ENCODE measurements at places on chromosomes 16 and 17.

GRCh38 chr16:11051879-11052808 lies 107.8 kb downstream of the CLEC16A start:
- DNase-seq: no peak

- DNase-seq: no peak
These were observed 129.4 kb upstream of the SEC14L1 start for GRCh38 chr17:77011173-77012011.

DNA sequence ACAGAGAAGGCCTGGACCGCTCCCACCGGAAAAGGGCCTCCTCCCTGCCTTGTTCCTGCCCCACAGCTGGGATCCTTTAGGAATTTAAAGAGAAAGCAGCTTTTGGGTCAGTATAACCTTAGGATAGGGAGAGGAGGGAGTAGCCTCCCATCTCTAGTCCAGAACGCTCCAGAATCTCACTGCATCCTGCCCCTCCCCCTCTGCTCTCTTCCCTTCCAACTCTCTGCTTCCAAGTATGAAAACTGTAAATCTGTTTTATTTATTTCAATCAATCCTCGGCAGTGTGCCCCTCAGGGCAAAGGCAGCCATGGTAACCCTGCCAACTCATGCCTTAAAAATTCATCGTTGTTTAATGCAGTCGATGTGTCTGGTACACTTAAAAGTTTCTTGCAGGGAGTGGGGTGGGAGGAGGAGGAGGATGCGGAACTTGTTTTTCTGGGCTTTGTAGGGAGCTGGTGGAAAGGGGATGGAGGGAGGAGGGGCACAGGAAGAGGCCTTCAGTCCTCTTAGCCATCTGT lies 21.2 kb upstream of the MTSS2 start:
- DNase-seq: no peak

- DNase-seq: no peak
These were observed 115.5 kb downstream of the MAF start for GRCh38 chr16:79485020-79485419.

- DNase-seq: no peak
These were observed 12.1 kb downstream of the CA5A start for GRCh38 chr16:87924041-87924810.

DNA sequence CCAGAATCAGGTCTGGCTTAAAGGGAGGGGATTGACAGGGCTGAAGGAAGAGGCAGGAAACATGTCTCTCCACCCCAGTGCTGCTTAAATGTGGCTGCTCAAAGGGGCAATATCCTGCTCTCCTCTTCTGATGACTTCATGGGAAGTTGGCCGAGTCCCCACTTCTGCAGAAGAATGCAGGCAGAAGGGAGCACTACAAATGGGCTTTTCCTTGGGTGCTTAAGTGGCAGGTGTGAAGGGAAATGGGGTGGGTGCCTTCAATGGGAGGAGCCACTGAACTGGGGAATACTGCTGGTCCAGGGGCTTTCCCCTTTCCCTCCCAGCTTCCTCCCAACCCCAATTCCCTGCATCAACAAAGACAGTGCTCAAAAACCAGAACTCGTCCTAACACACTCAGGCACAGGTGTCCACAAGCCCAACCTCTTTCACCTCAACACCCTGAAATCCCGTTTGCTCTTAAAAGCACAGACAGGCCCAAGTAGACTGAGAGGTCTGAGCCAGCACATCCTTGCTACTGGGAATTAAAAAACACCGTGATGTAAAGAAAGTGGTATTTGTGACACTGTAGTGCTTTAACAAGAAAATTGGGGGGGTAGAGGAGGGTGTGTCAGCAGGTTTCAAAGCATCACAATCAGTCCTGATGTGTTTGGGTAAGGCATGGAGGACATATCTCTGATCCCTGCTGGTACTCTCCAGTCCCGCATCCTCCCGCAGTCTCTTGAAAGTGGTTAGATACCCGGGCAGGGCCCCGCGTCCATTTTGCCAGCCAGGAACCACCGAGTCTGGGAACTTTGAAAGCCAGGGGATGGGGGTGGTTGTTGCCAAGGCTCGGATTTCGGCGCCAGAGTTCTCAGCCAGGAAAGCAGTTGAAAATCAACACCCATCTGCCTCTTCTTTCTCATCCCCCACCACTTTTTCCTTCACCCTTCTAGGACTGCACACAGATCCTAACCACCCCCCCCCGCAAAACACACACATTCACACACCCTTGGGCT lies 1.6 kb downstream of the CA10 start:
- DNase-seq: no peak

GRCh38 chr17:21033350-21033749 lies 9.5 kb downstream of the USP22 start:
- DNase-seq: no peak

DNA sequence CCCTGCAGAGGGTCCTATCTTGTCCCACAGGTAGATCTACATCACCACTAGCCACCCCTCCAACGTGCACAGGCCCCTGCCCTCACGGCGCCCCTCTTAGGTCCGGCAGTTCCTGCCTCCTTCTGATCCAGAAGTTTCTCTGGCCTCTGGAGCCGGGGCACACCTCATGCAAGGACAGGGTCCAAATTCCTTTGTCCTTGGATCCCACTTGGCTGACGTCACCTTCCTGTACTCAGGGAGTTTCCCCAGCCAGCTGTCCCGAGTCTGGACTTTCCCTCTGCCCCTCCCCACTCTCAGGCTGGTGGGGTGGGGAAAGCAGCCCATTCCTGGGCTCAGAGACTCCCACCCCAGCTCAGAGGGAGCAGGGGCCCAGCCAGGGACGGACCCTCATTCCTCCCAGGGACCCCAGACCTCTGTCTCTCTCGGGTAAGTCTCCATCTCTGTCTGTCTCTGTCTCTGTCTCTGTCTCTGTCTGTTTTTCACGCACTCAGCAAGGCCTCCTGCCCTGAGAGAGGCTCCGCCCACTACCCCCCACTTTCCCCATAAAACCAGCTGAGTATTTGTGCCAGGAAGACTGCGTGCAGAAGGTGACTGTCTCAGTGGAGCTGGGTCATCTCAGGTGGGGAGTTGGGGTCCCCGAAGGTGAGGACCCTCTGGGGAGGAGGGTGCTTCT lies at the start of gene IL32:
Gene IL32, plus strand, starts transcription at position 572 of the 673 bp plus-strand sequence. CDS start 172 bp downstream, outside the sequence.
- DNase-seq: no peak

DNA sequence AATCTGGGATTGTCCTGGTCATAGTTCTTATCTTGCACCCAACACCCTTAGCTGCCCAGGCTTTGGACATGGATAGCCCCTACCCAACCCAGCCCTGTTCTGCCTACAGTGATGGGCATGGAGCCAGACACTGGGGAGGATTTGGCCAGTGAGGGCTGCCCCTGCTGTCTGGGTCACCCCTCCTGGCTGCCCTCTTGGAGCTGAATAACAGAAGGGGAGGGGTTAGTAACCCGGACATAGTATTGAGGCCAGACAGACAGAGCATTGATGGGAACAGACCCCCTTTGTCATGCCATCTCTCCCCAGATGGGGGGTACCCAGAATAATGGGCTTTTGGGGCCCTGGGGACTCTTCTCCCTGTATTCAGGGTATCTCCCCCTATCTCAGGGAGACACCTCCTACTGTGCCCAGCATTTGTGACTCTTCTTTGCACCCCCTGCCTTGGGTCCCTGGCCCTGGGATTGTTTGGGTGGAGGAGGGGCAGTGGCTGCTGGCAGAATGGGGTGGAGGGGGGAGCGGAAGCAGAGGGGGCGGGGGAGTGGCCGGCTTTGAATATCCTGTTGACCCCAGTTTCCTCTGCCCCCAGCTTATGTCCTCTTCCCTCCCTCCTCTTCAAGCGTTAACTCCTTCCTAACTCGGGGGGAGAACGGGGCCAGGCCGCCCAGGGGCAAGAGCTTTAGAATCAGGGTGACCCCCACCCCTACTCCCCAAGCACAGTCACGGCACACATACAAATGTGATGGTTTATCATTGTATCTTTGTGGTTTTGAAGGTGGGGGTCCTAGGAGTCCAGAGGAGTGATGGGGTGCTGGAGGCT lies 17.0 kb downstream of the GJD3 start:
- peak; percentile 81 for DNase-seq

DNA sequence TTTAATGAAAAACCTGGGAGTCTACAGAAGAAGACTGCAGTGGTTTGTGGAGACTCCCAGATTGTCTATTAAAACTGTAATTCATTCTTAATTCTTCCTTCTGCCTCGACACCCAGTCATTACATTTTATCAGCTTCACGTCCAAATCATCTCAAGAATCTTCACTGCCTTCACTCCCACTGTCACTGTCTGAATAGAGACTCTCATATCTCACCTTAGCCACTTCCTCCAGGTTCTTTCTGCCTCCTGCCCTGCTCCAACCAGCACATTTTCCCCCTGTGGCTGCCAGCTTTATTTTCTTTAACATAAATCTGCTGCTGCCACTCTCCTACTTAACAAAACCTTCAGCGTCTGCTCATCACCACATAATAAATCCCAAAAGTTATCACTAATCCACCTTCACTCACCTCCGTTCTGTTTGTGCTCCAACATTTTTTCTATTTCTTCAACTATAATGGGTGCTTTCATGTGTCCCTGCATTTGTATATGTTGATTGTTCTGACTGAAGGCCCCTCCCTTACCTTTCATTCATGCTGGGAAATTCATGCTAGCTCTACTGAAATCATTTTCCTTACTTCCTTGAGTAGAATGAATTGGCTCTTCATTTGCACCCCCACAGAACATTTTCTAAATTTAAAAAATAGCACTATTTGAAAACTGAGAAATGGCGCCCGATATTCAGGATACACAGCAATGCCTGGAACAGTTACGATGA lies 38.9 kb downstream of the KCNJ2 start:
- no peak for DNase-seq

DNA sequence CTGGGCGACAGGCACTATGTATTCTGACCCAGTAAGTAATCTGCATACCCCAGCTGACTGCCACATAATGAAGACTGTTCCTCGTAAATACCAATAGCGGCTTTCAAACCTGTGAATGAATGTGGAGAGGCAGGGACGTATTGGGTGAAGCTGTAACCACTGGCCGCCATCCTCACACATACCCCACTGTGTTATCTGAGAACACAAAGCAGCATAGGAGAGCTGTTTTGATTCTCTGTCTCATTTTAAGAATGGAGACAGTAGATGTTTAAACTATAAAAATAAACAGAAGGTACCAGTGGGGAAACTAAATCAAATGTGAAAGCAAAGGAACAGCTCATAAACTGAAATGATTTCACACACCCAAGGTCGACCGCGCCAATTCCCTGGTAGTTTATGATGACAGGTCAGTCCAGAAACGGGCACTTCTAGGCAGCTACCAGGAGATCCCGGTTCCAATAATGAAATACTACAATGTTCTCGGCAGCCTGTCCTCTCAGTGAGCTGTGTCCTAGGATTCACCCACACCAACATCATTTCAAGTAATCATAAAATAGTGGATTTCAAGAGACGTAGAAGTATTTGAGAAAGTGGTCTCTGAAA lies 109.7 kb downstream of the ADCY9 start:
- DNase-seq: no peak

GRCh38 chr17:13273806-13274205 lies 256.0 kb upstream of the ELAC2 start:
- no peak for DNase-seq

DNA sequence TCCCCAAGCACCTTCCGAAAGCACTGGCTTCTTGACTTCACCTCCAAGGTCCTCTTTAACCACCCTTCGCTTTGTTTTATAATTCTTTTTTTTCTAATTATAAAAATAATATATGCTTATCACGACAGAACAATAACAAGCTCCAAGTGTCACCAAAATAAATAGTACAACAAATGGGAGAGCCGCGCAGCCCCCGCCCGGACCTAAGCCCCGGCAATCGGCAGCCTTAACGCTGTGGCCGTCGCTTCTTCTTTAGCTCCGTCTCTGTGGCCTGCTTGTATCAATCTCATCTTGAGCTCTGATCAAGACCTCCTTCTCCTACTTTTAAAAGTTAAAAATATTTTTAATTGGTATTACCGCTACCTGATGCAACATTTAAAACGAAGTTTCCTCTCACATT lies 42.7 kb downstream of the CYB5D2 start:
- no peak for DNase-seq

- no peak for DNase-seq
These were observed 11.6 kb downstream of the ACLY start for GRCh38 chr17:41907185-41907556.

- no peak for DNase-seq
These were observed 279.6 kb downstream of the HS3ST3B1 start for GRCh38 chr17:14580499-14580898.

DNA sequence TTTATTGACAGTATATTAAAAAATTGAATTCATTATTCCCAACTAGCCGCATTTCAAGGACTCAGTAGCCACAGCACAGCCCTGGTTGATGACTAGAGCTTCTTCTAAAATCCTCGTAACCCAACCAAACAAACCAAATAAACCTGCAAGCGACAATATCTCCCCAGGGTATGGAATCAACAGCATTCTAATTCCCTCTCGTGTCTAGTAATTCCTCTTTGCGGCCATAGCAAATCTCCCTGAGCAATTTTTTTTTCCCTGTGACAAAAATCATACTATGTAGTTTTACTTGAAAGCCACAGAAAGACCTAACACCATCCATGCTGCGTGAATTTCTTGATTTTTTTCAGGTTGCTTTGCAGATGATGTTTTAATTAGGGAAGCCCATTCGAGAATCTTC lies 143.4 kb upstream of the MYOCD start:
- no peak for DNase-seq

DNA sequence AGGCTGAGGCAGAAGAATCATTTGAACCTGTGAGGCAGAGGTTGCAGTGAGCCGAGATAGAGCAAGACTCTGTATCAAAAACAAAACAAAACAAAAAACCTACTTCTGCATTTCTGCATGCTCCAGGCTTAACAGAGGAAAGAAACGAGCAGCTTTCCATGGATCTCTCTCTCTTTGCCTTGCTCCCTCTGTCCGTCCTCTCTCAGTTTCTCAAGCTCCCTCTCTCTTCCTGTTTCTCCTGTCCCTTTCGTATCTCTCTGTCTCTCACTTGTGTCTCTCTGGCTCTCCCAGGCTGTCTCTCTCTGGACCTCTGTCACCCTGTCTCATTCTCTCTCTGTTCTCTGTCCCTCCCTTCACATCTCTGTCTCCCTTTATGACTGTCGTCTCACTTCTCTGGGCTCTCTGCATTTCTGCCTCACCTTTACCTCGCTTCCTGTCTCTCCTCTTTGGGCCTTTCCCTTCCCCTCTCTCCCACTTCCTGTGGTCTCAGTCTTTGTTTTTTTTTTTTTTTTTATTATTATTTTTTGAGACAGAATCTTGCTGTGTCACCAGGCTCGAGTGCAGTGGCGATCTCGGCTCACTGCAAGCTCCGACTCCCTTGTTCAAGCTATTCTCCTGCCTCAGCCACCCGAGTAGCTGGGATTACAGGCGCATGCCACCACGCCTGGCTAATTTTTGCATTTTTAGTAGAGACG lies 4.1 kb upstream of the PITPNA start:
- no peak for DNase-seq

GRCh38 chr17:33113991-33114370 lies 122.3 kb downstream of the SPACA3 start:
- no peak for DNase-seq

DNA sequence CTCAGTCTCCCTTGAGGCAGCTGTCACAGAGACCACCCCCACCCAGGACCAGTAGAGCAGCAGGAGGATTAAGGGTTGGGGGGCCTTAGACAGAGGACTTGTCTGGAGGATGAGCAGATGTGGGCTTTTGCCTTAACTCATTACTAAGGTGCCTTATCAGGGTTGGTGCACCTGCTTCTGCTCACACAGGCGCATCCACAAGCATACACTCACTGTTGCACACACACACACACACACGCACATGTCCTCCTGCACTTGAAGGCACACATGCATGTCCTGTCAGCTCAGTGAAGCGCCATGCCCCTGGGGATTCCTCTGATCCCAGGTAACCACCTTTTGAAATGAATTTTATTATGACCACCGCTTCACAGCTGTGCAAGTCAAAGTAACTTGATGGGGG lies 1.2 kb downstream of the GFAP start:
- DNase-seq: no peak
